Stimulated activated CD4-positive, alpha-beta T cell treated with anti-CD3 and anti-CD28 coated beads, Interleukin-4, amount 100 ng/mL, for 4 hours (primary cell): ENCODE measurements at places on chromosomes 1 and 21.
A peak's percentile ranks its signal among the peaks of the same experiment; 100 is the strongest.

DNA sequence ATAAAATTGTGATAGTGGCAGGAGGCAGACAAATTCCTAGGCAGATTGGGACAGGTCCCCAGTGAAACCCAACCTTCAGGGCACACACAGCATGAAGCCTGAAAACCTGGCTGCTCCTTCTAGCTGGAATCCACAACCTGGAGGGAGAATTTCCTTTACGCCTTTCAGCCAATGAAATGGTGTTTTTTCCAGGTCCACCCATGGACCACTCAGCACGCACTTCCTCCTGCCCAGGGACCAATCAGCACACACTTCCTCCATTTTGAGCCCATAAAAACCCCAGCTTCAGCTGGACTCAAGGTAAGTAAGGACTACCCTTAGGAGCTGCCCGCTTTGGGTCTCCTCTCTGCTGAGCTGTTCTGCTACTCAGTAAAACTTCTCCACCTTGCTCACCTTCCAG, 120.1 kb downstream of the AKT3 start:
- DNase-seq: no peak

DNA sequence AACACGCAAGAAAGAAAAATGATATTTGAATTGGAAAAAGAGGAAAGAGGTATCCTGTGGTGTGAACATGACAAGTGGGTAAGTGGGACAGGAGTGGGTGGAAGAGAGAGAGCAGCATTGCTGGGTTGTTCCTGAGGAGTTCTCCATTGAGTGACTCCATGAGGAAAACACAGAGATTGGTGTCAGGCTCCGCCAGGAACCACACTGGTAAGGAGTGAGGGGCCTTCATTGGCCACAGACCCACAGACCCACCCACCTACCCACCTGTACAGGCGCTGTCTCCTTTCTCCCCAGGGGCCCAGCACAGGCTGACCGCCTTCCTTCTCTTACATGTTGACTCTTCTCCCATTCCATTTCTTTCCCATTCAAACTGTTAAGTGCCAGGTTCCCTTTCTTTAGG, 20.9 kb downstream of the S100A7A start:
- DNase-seq: no peak

- DNase-seq: no peak
Measured at GRCh38 chr1:230760360-230760827, 13.2 kb downstream of the CAPN9 start.

GRCh38 chr1:238985312-238985711, 401.1 kb upstream of the CHRM3 start:
- no peak for DNase-seq

DNA sequence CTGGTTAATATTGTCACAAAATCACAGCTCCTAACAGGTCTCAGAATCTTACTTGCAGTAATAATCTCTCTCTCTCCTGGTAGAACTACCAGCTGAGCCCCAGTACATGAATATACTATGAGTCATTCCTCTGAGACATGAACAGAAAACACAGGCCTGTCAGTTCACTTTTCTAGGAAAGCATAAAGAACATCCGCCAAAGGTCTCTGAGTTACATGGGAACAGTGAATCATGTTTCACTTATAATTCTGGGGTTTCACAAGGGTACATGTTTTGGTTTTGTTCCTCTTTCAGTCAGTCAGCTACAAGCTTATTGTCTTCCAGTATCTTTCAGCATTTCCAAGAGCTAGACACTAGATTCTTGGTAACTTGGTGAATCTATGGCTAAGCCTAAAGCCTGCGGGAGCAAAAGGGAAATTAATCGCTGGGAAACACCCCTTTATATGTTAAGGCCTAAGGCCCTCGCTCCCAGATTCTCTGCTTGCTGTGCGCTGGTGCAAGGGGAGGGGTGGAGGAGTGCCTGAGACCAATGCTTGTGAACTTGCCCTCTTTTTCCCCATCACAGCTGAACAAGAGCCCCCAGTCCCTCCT, 31.7 kb downstream of the IFNGR2 start:
- peak; percentile 20 for DNase-seq

GRCh38 chr21:14862794-14863720, 201.7 kb downstream of the NRIP1 start:
- no peak for DNase-seq

- no peak for DNase-seq
Measured at GRCh38 chr1:10522322-10522860, 47.6 kb downstream of the PEX14 start.

DNA sequence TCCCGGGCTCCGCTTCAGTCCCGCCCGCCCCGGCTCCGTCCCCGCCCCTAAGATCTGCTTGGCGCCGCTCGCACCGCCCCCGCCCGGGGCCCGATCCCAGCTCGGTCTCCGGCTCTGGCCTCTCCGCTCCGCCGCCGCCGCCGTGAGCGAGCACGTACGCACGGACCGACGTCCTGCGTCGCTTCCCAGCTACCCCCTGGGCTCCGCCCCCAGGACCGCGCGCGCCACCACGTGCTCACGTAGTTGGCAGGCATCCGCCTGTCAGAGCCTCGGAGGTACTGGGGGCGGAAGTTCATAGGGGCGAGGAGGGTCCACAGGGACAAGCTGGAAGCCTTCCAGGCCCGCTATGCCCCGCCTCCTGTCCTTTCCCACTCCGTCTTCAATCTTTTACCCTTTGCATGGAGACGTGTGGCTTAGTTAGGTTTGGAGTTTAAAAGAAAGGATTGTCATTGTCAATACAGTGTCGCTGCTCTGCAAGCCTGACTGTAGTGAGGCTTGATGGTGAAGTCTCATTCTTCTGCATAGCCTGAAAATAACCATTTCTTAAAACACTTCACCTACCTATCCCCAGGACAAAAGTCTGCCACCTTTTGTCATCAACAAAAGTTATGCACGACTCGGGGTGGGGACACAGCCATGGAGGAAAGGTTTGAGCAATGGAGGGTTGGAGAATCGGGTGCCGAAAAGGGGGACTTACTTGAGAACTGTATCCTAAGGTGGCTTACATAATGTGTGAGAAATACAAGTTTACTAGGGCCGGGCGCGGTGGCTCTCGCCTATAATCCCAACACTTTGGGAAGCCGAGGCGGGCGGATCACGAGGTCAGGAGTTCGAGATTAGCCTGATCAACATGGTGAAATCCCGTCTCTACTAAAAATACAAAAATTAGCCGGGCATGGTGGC, at the start of gene CLK2:
Gene CLK2, minus strand, starts transcription at position 162 of the 903 bp plus-strand sequence. CDS start 2,527 bp downstream, outside the sequence.
- DNase-seq: peak; percentile 96

GRCh38 chr1:232561381-232561780, 68.6 kb downstream of the SIPA1L2 start:
- DNase-seq: no peak

DNA sequence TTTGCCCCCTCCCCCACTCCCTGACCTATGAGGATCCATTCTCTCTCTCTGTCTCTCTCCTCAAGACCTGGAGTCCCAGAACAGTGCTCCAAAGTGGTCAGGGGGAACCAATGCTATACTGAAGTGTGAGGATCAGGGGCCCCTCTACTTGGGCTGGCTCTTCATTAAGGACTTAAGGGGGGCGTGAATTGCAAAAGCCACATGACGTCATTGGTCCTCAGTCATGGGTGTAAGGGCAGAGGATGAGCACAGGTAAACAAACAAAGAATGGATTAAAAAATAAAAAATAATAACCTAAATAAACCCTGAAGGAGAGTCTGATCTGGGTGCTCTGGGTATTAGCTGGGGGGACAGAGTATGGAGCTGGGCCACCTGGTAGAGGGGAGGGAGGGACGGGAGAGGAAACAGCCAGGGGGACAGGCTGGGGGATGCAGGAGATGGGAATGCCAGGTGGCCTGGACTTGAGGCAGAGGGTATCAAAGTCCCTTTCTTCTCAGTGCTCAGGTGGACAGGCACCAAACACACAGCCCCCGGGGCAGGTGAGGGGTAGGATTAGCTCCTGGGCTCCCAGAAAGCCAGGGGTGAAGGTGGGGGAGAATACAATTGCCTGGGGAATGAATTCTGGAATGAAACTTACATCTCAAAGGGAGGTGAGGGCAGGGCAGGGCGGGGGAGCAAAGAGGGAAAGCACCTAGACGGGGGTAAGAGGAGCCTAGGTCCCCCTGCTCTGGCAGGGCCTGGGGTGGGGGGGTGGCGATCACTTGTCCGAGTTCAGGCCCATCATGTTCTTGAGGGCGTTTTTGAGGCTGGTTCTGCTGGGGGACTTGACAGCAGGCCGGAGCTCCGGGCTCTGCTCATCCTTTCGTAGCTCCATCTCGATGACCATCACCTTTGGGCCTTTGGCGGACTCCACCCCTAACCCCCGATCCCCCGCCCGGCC, 4.6 kb downstream of the MPZ start:
- DNase-seq: no peak
